Amniotic epithelial cell (primary cell): ENCODE measurements at places on chromosomes 3 and 15.
A peak's percentile ranks its signal among the peaks of the same experiment; 100 is the strongest.

- DNase-seq: no peak
Measured at GRCh38 chr15:77418391-77418965, 1.4 kb downstream of the PEAK1 start.

DNA sequence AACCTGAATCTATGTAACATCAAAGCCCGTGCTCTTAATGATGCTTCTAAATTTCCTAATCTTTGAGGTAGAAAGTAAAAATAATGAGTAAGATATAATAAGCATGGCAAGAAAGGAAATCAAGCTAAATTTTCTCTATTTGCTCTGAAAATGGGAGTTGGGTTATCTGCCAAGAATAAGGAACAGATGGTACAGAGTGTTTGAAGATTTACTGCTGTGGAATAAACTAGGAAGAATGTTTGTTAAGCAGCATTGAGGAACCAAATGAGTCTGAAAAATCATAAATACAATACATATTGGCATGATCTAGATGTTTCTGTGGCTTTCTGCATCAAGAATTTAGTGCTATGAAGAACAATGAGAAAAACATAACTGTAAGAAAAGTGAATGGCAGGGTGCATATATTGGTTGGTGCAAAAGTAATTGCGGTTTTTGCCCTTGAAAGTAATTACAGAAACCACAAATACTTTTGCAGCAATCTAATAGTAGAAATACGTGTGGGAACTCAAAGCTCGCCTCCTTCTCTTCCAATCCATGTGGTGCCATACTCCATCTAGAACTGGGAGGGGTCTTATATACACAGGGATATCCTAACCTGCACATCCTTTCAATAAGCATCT lies 87.6 kb downstream of the SUCNR1 start:
- DNase-seq: no peak

GRCh38 chr15:94258246-94258645 lies 26.9 kb downstream of the MCTP2 start:
- no peak for DNase-seq

DNA sequence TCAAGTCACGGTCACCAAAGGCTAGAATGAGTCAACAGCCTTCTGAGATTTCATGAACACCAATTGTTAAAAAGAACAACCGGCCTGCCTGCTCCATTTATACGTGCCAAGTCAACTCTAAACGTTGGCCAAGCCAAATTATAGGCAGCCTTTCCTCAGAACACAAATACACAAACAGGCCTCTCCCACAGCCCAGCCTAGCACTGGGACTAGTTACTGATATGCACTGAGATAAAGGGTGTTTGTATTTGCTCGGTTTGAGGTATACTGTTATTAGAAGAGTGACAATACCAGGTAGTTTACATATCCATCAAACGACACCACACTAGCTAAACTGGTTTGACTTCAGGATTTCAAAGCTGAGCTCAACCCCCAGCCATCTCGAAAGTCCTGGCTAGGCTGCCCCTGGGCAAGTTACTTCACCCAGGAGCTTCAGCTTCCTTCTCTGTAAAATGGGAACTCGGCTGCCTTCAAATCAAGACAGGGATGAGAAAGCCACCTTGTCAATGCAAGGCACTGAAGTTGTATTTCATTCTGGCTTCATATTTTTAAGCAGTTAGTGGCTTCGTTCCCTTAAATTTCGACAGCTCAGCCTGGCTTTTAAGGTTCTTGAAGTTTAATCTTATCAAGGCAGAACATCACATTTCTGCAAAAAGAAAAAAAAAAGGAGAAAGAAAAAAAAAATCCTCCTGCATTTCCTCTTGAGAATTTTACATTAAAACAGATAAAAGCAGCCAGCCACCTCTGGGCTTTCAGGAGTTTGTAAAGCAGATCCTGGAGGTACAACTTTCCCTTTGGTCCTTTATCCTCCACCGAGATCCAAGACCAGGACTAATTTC lies 4.0 kb downstream of the TLE3 start:
- peak; percentile 52 for DNase-seq

- DNase-seq: peak; percentile 45
Measured at GRCh38 chr3:131217296-131217741, 164.3 kb upstream of the NUDT16 start.

DNA sequence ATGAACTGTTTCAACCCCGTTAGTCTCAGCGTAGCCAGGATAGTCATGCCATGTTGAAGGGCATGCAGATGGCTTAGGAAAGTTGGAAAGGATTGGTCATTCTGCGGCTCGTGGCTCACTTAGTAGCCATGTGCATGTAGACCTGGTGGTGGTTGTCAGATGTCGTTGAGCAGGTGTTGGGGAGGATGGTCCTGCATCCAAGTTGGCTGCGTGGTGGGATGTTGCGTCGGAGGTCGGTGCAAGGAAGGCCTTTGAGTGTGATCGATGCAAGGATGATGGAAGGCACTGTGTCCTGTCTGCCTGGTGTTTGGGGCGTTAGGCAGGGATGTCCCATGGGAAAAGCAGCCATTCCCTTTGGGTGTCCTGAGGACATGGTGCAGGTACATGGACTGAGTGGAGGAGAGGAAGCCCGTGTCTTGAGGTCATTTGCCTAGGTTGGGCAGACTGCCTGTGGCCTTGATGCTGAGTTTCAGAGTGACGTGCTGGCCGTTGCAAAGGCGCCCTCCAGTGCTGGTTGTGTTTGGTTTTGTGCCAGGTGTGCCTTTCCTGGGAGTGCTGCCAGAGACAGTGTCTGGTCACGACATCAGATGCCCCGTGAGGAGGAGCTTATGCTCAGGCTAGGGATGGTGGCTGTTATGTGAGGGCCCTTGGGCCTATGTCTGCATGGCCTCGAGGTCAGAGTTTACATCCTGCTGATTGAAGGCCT lies 103.4 kb downstream of the SNRPN start:
- no peak for DNase-seq

GRCh38 chr3:141498598-141499223 lies 11.9 kb downstream of the RASA2 start:
- peak; percentile 33 for DNase-seq

GRCh38 chr3:110126065-110126464 lies 788.7 kb upstream of the DPPA4 start:
- DNase-seq: peak; percentile 3

DNA sequence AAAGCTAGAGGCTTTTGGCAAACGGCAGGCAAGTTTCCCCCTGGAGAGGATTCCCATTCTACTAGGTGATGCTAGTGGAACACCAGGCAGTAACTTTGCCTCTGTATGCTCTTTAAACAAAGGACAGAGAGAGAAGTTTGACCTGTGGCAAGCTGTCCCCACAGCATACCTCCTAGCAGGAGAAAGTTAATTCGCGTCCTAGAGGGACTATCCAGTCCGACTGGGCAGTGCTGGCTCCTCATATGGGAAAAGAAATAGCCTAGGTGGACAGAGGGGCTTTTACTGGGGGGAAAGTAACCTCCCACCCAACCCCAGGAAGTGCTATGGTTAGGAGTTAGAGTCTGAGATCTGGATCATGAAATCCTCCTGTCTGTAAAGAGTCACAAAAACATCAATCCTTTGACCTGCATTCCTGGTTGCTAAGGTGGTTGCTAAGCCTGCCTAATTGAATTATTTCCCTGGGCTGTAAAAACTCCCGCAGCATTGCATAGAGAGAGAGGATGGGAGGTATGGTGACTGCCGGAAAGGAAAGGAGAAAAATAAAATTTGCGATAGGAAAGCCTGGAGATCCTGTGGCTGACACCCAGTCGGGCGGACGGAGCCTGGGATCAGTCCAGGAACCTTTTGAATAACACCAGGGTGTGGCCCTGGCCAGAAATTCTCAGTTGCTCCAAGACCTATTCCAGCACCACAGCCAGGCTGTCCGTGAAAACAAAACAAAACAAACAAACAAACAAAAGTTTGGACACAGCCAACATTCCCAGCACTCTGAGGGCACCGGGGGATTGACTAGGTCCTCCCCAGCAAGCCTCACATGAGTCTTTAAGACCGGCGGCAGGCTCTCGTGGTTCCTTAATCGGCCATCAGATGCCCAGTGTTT lies 67.7 kb upstream of the ATP11B start:
- DNase-seq: peak; percentile 44

GRCh38 chr3:65483480-65483879 lies 555.2 kb downstream of the MAGI1 start:
- DNase-seq: no peak

GRCh38 chr3:43331381-43331780 lies 45.0 kb downstream of the SNRK start:
- DNase-seq: no peak

DNA sequence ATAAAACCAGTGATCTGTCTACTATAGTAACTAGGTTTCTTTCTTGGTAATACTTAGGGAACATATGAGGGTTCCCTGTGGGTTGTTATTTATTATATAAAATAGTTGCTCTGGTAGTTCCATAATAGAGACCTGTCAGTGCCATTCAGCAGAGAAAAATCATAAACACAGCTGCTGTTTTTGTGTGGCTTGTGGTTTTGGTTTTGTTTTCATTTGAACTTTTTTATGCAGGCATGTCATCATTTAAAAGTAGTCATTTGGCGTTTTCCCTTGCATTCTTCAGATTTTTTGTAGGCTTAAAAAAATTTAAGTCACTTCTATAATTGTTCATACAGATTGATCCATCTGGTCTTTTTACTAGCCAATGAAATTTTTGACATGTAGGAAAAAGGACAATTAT lies 47.9 kb downstream of the PIK3CA start:
- DNase-seq: peak; percentile 82

GRCh38 chr3:4703054-4703480 lies 209.9 kb downstream of the ITPR1 start:
- peak; percentile 93 for DNase-seq

- no peak for DNase-seq
Measured at GRCh38 chr15:58465866-58466517, 34.2 kb downstream of the LIPC start.

DNA sequence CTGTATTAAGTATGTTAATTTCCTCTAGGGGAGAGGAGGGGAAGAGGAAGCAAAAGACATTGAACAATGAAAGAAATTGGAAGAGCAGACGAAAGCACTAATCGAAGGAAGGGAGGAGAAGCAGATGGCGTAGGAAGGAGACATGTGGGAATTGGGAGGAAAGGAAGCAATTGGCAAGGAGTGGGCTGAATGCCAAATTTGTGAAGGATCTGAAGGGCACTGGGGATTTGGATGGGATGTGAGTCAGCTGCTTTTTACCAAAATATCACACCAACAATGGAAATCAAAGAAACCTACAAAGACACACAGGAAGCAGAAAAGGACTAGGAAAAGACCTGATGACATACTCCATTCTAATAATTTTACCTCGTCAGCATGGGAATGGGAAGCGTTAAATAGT lies 1029.8 kb downstream of the ROBO1 start:
- DNase-seq: no peak

GRCh38 chr3:24457719-24458118 lies 36.9 kb downstream of the THRB start:
- DNase-seq: no peak

- DNase-seq: no peak
Measured at GRCh38 chr15:32736701-32737061, 18.9 kb downstream of the GREM1 start.

- DNase-seq: peak; percentile 19
Measured at GRCh38 chr3:59749291-59749690, 699.5 kb upstream of the CFAP20DC start.

GRCh38 chr3:46970391-46971091 lies 6.0 kb downstream of the CCDC12 start:
- peak; percentile 44 for DNase-seq

- DNase-seq: peak; percentile 58
Measured at GRCh38 chr15:63509955-63510940, 5.9 kb downstream of the USP3 start.

- no peak for DNase-seq
Measured at GRCh38 chr3:4462369-4463040, 4.6 kb downstream of the SUMF1 start.

DNA sequence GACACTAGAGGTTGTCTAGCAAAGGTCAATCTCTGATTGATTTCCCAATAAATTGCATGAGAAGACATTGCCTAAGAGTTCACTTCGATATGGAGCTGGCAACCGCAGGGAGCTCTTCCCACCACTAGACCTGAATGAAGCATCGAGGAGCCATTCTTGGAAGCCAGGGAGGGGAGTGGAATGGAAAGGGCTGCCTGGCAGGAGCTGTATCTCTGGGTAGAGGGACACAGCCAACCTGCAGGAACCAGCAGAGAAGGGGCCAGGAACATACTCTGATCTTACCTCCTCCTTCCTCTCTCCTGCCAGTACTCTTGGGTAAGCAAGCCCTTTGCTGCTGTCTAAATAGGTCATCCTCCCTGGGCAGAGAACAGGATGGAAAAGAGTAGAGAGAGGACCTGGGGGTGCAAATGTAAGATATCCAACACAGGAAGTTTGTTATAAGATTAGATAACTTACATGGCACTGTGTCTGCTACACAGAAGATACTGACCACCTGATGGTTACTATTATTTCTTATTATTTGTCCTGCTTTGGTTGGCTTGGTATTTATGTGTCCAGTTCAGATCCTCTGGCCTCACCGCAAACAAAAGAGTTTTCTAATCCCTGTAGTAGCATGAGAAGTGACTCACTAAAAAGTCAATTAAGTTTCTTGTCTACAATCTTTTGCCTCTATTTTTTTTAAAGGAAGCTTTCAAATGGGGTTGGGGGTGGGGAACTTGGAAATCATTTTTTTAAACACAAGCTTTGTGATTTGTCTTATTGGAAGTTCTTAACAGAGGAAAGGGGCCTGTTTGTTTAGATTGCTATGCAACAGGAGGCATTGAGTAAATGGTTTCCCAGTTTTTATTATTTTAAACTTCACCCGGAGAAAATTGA lies 156.7 kb upstream of the TSC22D2 start:
- DNase-seq: peak; percentile 56

- DNase-seq: no peak
Measured at GRCh38 chr3:150169330-150169940, 198.7 kb upstream of the PFN2 start.

DNA sequence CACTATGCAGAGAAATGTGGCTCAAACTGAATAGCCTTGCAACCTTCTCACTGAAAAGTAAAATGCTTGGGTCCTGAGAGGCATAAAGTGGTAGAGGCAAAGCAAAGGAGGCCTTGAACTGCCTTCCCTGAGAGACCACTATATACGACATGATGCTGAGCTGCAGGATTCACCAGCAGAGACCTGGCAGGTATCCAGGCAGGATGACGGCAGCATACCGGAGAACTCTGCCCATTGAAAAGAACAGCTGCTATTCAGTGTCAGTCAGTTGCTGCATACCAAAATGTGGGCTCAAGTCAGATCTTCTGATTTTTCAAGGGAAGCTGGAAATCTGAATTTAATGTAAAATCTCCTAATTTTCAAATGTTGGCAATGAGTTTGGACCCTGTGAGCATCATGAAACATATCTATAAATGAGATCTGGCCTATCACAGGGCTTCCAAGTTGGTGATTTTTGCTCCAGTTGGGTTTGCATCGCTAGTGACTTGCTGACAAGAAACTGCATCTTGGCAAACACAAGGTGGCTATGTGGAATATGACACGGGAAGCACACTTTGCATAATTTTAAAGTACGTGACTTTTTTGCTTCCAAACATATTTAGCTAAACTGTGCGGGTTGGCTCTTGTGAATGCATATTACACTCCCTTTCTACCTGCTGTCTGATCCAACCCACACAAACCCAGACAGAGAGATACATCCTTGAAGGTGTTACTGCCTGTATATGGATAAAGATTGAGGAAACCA lies 529.0 kb downstream of the AGBL1 start:
- DNase-seq: peak; percentile 32
